ENCODE measurements at places on chromosomes 16 and 17.

DNA sequence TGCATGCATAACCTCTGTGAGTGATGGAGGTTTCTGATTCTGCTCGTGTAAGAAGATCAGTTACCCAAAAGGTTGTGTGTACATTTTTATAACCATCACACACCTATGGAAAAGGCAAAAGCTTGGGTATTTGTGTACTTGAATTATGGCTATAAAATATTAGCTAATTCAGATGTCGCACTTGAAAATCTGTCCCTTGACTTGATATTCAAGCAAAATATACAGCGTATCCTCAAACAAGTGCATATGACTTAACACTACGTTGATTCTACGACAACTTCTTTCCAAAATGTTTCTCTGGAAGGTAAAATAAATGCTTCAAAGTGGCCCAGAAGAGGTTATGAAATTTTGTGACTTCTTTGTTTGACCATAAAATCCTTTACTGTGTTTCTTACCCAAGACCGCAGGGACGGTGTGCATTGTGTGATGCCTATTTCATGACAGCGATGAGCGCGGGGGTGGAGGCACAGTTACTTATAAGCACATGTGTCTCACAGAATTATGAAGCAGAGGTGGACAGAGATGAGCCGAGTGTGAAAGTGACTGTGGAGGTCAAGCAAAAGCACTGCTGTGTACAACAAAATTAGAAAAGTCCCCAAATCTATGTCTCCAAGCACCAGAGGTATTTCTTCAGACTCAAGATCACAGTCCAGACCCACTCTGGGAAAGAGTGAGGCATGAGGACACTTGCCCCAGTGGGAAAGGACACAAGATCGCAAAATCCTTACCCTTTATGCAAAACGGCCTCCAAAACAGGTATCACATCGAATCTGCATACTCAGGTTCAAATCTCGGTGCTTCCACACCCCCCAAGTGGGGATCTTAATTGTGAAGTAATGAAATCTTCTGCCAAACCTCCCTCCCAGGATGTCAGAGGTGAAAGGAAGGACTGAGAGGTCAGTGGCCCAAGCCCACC, 4.1 kb upstream of the HOXB9 start:
- no peak for DNase-seq

DNA sequence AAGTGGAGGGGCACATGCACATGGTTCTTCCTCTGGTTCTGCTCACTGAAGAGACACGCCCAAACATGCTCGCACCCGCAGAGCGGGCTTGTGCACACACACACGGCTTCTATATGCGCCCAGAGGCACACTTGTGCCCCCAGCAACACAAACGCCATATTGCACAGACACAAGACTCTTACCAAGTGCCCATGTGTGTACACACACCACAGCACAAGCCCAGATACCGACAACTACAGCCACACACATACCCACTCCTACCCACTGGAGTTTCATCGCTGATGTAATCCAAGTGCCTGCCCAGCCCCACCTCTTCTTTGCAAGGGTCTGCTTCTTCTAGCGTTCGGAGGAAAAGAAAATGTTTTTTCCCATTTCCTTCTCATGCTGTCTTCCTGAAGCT, 6.5 kb upstream of the PRR29 start:
- no peak for DNase-seq

DNA sequence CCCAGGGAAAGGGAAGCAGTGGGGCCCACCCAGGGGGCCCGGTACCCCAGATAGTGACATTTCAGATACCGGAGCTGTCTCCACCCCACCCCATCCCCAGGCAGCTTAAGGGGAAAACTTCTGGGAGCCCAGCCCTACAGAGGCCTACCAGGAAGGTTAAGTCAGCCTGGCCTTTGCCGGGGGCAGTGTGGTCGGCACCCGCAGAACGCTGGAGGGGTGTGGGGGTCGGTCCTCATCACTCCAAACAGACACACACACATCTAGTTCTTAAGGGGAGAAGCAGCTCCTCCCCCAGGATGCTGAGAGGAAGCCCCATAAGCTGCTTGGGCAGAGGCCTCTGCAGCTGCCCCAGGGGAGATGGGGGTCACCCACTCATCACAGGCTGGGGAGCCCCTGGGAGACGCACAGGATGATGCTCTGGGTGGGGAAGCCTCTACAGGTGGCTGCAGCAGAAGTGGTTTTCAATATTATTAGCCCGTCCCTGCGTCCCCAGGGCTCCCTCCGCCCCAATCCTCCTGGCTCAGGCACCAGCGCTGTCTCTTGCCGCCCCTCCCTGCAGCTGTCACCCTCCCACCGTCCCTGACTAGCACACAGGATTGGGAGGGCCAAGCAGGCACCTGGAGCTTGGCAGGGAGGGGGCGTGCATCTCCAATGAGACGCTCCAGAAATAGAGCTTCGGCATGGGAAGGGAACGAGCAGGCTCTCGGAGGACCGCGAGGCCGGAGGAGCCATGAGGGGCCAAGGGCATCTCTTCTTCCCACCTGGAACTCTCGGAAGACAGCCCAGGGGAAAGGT, 1.4 kb upstream of the ABR start:
- no peak for DNase-seq

- DNase-seq = no peak
These were observed 77.5 kb downstream of the ANKRD11 start for GRCh38 chr16:89412811-89413210.

DNA sequence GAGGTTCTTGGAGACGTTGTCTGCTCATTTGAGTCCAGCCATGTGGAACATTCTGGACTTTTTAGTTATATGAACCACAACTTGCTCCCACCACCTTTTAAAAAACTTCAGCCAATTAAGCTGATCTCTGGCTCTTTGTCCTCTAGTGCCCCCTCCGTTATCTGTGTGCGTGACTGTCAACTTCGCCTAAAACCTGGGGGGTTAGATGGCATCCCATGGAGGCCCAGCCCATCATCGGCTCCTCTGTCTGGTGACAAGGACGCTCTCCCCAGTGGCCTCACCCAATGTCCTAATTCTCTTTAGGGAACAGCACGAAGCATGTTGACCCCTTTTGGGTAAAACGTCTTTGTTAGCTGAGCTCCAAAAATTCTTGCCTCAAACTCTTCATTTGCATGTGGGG, 341.0 kb upstream of the TNRC6C start:
- DNase-seq = no peak

GRCh38 chr17:70254735-70255460, 85.6 kb downstream of the KCNJ2 start:
- no peak for DNase-seq

- DNase-seq = no peak
These were observed 40.2 kb downstream of the HS3ST3B1 start for GRCh38 chr17:14340857-14341754.

GRCh38 chr17:38338053-38338452, 5.7 kb downstream of the GPR179 start:
- no peak for DNase-seq

DNA sequence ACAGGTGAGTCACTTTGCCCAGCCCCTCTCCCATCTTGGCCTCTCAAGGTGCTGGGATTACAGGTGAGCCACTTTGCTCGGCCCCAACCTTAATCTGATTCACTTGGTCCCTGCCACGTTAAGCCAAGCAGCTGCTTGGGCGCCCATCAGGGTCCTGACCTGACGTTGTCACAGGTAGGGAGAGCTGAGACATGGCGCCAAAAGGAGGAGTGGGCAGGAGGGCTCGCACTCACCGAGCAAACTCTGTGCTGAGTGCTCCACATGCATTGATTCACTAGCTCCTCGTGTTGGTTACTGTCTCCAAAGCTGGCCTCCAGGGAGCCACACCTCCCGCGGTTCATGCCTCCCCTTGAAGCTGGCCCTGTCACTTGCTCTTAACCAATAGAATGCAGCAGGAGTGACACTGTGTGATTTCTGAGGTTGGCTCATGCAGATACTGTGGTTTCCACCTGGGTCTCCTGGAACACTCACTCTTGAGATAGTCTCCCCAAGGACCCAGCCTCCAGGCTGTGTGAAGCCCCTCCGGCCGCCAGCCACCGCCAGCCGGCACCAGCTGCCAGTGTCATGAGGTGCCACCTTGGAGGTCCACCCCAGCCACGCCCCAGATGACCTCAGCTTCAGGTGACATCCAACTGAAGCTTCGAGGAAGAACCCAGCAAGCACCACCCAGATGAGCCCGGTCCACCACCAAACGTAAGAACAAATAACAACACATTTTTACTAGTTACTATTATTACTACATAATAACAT, 223.0 kb downstream of the GSG1L start:
- no peak for DNase-seq

GRCh38 chr16:12239226-12239625, 262.7 kb downstream of the SNX29 start:
- DNase-seq = no peak

GRCh38 chr16:3536851-3537250, 36.0 kb downstream of the CLUAP1 start:
- DNase-seq = no peak

GRCh38 chr16:81466356-81466980, 21.9 kb downstream of the CMIP start:
- no peak for DNase-seq

GRCh38 chr17:76881408-76881807, 13.2 kb downstream of the MGAT5B start:
- no peak for DNase-seq

GRCh38 chr17:973053-973452, 6.5 kb downstream of the NXN start:
- no peak for DNase-seq

- DNase-seq = no peak
These were observed 6.1 kb upstream of the SLC46A1 start for GRCh38 chr17:28412099-28412498.

GRCh38 chr17:43814714-43815113, 18.2 kb downstream of the MPP3 start:
- no peak for DNase-seq

GRCh38 chr17:44095647-44096496, 25.3 kb downstream of the G6PC3 start:
- peak; percentile 29 for DNase-seq

DNA sequence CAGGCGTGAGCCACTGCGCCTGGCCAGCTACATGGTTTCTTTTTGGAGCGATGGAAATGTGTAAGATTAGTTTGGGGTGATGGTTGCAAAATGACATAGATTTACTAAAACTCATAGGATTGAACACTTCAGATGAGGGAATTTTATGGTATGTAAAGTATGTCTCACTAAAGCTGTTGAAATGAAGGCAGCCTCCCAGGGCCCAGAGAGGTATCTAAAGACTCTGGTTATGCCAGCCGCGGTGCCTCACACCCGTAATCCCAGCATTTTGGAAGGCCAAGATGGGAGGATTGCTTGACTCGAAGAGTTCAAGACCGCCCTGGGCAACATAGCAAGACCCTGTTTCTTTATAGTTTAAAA, 254.9 kb downstream of the PARN start:
- no peak for DNase-seq

DNA sequence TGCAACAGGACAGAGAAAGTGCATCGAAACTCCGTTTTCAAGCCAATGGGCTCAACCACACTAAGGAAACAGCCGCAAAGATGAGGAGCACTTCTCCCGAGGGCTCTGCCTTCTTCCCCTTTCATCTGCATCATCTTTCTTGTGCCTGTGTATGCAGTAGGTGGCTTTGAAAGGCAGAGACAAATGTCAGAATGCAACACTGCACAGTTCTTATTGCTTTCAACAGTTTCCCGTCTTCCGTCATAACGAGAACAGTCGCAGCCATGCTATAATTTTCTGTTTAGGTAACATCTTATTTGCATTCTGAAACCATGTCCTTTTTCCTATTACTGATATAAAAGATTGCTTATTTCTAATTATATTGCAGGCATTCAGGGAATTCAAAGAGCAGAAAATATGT, 205.2 kb downstream of the SLC39A11 start:
- DNase-seq = no peak

GRCh38 chr17:74340470-74341023, 14.5 kb downstream of the KIF19 start:
- DNase-seq = no peak

GRCh38 chr17:50033316-50033715, 22.6 kb upstream of the ITGA3 start:
- DNase-seq = no peak

- no peak for DNase-seq
These were observed 544 bp upstream of the EVI2A start for GRCh38 chr17:31321966-31322365.

DNA sequence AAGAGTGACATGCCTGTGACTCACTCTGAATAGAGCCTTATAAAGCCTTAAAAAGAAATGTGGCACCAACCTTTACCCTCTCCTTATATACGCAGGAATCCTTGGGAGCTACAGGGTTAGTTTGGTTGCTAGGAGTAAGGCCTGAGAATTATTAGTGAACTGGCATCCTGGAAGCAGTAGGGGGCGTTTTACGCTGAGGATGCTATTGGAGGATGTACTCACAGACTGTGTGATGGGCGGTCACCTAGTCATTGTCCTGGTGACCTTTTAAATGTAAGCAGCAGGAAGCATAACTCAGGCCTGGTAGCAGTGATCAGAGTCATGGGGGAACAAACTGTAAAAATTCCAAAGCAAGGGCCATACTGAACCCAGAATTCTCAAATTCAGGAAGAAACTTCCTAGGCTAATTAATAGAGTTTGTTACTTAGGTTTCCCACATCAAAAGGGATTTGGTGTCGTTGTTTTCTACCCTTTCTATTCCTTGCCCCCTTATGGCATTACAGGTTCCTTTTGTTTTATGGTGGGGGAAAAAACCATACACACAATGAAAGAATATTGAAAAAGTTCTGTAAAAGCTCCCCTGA, 153.8 kb downstream of the SNX11 start:
- no peak for DNase-seq

DNA sequence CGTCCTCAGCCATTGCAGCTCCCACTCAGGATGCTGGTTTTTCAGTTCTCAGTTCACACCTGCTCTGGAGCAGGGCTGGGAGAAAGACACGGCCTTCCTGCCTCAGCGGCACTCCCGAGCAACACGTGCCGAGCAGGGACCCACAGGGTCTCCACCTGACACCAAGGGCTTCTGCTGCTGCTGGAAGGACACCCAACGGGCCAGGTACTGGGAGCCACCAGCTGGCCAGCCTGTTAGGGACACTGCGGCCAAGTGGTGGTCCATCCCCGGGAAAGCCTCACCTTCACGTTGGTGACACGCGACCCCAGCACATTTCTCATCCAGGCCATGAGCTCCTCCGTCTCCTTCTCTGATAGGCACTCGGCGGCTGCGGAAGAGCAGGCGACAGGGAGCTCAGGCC, 8.1 kb downstream of the DNASE1 start:
- DNase-seq = no peak

GRCh38 chr16:496097-496886, 31.2 kb upstream of the CAPN15 start:
- no peak for DNase-seq

DNA sequence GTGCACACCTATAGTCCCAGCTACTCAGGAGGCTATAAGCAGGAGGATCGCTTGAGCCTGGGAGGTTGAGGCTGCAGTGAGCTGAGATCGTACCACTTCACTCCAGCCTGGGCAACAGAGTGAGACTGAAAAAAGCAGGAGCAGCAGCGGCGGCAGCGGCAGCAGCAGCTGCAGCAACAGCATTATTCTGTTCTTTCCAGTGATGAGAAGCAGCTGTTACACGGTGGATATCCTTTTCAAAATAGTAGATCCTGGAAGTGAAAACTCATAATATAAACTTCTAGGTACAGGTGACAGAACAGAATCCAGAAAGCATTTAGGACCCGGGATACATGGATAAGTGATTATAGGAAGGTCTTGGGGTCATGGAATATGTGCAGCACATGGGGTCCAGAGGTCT, 17.8 kb upstream of the HNF1B start:
- no peak for DNase-seq

- no peak for DNase-seq
These were observed 3.8 kb downstream of the IGF2BP1 start for GRCh38 chr17:49000943-49001342.

- DNase-seq = no peak
These were observed 2.2 kb upstream of the ATP6V0A1 start for GRCh38 chr17:42456223-42457106.
